ENCODE measurements at places on chromosomes 7 and 10.

DNA sequence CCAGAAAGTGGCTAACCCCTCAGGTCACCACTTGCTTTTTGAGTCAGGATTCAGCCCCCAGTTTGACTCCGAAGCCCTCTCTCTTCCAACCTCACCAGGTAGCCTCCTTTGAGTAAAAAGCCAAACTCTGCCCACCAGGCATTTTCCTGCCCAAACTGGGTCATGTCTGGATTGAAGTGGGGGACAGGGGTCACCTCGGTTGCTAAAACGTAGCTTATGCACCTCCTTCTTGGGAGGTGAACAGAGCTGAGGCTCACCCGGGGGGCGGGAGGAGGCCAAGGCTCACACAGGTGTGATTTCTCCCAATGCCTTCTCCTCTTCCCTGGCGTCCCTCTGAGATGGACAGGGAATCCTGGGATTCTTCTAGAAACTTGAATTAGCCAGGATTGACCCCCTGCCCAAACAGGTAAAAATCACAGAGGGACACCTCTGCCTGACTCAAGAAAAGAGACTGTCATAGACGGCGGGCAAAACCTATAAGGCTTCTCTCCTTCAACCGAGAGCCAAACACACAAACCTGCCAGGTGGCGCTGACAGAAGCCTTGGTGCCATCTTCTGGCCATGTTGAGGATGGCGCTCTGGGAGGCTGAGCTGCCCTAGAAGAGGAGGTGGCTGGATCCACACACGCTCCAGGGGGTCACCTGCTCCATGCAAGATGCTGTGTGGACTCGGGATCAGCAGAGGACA, 51.6 kb downstream of the PRLHR start:
- DNase-seq = peak; percentile 51

DNA sequence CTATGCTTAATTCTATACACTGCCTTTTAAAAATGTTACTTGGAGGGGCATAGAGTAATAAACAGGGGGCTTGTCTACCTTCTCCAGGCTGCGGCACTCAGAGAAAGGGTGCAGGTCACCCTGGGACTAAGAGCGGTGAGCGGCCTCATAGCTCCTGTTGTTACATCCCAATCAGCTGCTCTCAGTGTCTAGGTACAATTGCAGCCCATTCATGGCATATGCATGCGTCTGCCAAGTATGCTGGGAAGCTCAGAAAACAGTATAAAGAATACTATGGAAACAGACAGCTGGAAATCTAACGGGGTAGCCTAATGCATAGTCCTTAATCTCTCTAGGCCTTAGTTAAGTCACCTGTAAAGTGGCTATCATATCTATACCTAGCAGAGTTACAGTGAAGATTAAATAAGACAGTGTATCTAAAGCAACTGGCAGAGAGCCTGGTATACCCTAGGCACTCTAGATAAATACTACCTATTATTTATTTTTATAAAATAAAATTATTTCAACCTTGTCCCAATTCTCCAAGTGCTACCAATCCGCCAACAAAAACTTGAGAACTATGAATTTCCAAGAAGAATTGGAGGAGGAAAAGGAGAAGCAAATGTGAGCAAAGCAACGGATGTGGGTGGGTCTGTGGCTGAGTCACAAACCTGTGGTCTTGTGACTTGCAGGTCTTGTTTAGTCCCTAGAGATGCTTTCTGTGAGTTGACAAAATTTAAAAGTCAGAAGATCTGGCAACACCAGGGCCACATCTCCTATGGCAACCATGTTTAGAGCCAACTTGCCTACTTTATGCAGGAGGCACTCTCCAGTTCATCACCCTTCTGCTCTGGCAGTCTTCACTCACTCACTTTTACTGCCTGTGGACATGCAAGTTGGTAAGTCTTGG, 183.0 kb downstream of the RAPGEF5 start:
- no peak for DNase-seq

DNA sequence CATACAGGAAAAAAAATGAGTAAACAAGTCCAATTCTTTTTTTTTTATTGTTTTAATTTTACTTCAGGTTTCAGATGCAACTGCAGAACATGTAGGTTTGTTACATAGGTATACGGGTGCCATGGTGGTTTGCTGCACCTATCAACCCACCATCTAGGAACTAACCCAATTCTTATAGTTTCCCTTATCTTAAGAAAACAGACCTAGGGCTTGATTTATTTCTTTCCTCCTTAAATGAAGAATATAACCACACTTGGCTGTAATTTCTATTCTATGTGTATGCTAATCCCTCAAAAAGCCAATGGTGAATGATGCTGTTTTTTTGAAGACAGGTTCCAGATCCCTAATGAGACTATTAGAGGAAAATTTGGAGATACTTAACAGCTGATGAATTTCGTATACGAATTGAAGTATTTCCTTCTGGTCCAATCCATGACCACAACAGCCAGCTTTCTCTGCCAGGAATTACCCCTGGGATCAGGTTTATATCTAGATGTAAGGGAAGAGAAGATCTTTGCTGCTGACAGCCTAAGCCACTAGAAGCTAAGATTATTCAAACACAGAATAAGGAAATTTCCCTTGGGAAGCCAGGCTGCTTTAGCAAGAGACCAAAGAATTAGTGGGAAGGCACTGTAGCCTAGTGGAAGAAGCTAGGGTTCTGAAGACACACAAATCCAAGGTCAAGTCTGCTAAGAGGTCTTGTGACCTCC, 115.8 kb downstream of the INHBA start:
- no peak for DNase-seq

DNA sequence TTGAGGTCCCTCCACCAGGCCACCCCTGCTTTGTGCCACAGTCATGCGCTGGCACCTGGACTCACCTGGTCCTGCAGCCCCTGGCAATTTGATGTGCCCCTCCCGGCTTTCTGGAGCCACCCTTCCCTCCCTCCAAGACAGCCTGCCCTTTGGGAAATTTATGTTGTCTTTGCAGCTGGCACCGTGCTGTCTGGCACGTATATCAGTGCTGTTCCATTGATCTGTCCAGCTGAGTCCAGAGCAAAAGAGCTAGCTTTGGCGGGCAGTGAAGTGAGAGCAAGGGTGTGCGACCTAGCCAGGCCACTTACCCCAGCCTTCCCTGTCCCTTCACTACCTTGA, 5.7 kb downstream of the RARRES2 start:
- DNase-seq = no peak

DNA sequence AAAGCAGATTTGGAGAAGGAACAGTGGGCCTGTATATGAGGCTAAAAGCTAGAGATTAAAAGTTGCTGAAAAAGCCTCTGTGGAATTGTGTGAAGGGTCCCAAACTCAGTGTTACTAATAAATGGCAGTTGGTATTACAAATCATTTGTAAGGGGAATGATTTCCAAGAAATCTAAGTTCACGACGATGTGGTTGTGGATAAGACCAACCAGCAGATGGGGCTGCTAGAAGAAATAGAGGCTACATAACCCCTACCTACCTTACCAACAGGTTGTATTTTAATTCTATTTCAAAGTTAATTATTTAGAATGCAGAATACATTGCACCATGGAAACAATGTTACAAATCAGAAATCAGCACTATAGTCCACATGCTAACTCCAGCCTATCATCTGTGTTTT, 377.1 kb downstream of the HPSE2 start:
- DNase-seq = no peak

GRCh38 chr10:78025685-78026364, 3.5 kb downstream of the POLR3A start:
- DNase-seq = no peak

DNA sequence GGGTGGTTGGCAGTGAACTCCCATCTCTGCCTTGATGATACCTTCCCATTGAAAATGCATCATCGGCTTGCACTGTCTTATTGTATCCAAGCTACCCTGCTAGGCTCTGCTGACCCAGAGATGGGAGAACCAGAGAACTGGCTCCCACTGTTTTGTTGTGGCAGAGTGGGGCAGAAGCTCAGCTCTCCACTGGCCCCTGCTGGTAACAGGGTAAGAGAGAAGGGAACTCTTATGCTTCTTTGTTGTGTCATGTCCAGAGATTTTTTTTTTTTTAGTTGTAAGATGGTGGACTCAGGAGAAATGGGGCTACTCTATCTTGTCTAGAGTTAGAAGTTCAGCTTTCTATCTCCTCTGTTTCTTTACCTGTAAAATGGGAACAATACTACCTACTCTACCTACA, 100.5 kb upstream of the SDK1 start:
- no peak for DNase-seq

- no peak for DNase-seq
Measured at GRCh38 chr10:24906372-24906771, 46.0 kb downstream of the PRTFDC1 start.

- DNase-seq = peak; percentile 25
Measured at GRCh38 chr10:90652519-90652918, 205.3 kb downstream of the HTR7 start.

DNA sequence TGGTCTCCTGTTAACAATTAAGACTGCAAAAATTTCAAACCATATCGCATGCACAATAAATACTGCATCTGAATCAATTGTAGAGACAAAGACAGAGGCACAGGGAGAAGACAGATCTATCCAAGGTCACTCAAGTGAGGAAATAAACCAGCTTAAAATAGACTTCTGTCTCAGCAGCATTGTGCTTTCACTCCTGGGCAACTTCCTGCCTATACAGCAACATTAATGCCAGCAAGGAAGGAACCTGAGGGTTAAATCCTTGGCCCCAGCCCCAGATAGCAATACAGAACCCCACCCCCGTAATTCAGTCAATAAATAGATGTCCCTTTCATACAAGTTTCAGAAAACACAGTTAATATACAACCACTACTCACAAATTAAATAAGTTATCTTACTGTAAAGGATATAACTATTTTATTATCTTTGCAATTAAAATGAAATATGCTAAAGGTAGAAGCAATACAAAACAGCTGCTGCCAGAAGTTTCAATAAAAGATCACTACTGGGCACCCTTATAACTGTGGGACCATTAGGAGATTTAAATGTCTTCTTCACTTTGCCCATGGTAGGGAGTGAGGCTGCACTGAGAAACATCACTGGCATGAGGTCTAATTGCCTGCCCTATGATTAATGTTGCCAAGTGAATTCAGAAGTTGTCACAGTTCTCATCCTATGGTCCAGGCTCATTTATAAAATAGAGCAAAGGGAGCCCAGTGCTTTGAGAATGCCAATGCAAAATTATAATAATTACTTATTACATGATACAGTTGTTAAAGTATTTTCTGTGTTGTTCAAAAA, 49.4 kb downstream of the CAV1 start:
- DNase-seq = no peak

DNA sequence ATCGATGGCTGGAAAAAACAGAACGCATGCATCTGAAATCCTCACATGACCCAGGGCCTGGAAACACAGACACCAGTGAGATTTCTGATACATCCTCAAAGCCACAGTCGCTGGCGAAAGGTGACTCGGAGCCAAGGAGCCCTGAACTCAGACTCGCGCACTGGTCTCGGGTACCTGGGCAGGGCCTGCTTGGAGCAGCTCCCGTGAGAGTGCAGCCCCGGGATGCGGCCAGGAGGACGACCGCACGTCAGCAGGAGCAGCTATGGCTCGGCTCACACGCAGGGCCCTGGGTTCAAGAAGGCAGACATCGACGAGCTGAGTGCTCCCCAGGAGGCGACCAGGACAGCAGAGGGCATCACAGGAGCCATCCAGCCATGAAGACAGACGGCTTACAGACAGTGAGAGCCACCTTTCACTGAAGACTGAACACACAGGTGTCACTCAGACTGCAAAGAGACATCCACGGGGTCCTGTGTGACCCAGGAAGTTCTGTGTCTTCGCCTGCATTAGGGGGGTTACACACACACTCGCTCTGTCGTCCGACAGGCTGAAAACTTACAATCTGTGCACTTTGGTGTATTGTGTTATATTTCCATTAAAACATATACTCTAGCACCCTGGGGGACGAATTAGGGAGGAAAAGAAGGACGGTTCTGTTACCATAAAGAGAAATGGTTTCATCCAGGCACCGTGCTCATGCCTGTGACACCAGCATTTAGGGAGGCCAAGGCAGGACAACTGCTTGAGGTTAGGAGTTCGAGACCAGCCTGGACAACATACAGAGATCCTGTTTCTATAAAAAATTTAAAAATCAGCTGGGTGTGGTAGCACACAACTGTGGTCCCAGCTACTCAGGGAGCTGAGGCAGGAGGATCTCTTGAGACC, 227.7 kb downstream of the MAD1L1 start:
- no peak for DNase-seq

DNA sequence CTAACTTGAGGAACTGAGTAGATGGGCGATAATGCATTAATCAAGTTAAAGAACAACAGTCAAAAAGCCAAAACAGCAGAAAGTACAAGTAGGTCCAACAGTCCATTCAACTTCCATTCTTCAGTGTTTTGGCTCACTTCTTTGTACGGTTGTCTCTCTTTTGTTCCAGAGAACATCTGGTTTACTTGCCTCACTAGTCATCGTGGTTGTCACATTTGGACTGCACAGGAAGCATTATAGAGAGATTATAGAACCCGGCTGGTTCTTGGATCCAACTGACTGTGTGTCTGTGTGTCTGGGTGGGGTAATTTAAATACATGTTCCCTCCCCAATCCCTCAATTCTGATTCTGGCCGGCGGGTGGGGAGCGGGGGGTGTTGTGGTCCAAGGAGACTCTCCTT, 1.8 kb upstream of the CEP41 start:
- DNase-seq = no peak

DNA sequence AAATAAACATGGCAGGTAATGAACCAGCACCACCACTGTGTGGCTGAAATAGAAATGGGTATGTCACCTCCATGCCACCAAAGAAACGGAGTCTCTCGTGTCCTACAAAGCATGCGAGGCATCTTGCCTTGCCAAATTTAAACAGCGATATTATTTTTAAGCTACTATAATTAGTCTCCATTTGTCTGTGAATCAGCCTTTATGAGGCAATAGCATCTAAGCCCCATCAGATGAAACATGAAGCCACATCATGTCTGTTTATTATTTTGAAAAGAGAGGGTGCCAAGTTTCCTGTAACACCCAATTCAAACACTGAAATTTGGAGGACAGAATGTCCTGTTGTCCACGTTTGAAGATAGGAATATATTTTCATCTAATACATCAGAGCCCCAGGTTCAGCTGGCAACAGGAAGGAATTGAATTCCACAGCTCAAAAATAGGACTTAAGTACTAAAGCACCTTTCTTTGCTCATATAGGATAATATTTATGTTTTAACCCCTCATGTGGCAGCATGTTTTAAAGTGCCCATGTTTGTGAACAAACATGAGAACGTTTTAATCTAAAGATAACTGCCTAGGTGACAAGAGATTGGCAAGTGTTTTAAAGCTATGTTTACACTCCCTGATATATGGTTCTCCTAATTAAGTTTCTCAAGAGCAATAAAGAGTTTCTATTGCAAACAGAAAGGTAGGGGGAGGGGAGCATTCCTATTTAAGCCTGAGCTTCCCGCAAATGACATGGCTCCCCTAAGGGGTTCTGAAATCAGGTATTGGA, 86.8 kb downstream of the SORBS1 start:
- DNase-seq = no peak

GRCh38 chr10:89563861-89564478, 28.6 kb upstream of the SLC16A12 start:
- DNase-seq = peak; percentile 28
